ENCODE measurements at places on chromosomes 13 and 19.

DNA sequence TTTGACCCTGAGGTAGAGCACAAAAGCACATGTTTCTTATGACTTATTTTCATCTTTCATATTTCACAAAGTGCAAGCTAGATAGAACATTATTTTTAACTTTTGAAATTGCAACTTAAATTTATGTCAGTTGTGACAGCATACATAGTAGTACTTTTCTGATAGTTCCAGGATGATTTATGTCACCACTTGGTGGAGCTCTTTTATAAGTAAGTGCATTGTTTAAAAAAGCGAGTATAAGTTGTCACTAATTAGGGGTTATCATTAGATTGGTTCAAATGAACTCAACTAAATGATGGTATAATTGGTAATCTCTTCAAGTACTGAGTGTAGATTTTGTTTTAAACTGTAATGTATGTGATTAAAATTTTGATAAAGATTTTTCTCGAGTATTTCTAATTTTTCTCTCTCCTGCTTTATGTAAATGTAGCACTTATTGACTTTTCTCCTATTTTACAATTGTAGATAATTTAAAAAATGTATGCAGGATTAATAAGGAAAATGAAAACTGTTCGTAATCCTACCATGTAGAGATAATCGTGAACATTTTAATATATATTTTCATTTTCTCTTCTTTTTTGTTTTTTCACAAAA is 31.1 kb downstream of the RB1 start:
- no peaks in the 10 kb centered on the region for H3K4me1 ChIP-seq
- no peak overlapping the region for H3K4me3 ChIP-seq
- DNase-seq = no peak
- no peaks in the 10 kb centered on the region for H3K36me3 ChIP-seq
- H3K27me3 ChIP-seq = no peaks in the 10 kb centered on the region

DNA sequence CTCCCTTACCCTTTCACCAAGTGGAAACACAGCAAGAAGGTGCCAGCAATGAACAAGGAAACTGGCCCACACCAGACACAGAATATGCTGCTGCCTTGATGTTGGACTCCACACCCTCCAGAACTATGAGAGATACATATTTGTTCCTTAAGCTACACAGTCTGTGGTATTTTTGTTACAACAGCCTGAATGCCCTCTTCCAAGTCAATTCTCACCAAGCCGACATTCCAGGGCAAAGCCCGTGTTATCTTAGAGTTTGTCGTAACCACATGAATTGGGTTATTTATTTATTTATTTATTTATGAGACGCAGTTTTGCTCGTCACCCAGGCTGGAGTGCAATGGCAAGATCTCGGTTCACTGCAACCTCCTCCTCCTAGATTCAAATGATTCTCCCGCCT is 14.9 kb downstream of the FGF21 start:
- H3K27me3 ChIP-seq = peaks cover 36% of the 10 kb centered on the region
- H3K4me3 ChIP-seq = no peak overlapping the region
- H3K27ac ChIP-seq = no peak overlapping the region
- DNase-seq = no peak
- no peaks in the 10 kb centered on the region for H3K4me1 ChIP-seq
- no peaks in the 10 kb centered on the region for H3K36me3 ChIP-seq

DNA sequence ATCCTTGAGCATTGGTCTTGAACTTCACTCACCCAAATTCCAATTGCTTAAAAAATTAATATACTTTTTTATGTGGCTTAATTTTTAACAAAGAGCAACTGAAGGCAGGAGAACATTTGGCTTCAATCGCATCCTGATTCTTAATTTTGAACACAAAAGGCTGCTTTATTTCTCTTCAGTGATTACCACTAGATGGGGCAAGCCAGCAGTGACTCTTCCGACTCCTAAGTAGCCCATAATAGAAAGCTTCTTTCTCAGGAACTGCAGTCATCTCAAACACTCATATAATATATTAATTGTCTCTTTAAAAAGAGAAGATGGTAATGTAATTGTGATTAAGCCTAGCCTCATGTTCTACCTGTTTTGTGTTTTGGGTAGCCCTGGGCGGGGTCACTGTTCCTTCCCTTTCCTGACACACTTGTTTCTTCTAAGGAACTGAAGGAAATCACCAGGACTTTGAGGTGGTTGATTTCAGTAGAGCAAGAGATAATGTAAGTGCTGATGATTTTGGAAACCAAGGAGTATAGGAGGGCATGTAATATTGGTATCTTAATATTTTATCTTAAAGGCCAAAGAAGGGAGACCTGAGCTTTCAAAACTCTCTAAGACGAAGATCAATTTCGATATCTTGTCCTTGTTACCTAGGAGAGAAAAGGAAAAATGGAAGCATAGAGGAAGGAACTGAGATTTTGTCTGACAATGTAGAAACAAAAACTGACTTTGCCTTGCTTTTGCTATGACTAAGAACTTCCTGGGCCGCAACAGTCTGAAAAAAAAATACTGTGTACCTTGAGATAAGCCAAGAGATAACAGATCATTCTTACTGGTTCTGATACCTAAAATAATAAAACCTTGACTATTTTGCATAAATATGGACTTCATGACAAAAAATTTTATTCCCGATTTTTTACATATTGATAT is 73.1 kb downstream of the TNFSF13B start:
- peak overlapping the region; percentile 65 for H3K27ac ChIP-seq
- H3K4me1 ChIP-seq = no peaks in the 10 kb centered on the region
- no peak for DNase-seq
- H3K27me3 ChIP-seq = no peaks in the 10 kb centered on the region
- H3K36me3 ChIP-seq = no peaks in the 10 kb centered on the region

GRCh38 chr19:42279902-42280814 is 11.1 kb downstream of the CIC start:
- H3K4me3 ChIP-seq = peak overlapping the region; percentile 60
- peak overlapping the region; percentile 95 for H3K27ac ChIP-seq
- DNase-seq = peak; percentile 81
- no peaks in the 10 kb centered on the region for H3K27me3 ChIP-seq
- peaks cover 30% of the 10 kb centered on the region for H3K4me1 ChIP-seq
- H3K36me3 ChIP-seq = peaks cover 2% of the 10 kb centered on the region

DNA sequence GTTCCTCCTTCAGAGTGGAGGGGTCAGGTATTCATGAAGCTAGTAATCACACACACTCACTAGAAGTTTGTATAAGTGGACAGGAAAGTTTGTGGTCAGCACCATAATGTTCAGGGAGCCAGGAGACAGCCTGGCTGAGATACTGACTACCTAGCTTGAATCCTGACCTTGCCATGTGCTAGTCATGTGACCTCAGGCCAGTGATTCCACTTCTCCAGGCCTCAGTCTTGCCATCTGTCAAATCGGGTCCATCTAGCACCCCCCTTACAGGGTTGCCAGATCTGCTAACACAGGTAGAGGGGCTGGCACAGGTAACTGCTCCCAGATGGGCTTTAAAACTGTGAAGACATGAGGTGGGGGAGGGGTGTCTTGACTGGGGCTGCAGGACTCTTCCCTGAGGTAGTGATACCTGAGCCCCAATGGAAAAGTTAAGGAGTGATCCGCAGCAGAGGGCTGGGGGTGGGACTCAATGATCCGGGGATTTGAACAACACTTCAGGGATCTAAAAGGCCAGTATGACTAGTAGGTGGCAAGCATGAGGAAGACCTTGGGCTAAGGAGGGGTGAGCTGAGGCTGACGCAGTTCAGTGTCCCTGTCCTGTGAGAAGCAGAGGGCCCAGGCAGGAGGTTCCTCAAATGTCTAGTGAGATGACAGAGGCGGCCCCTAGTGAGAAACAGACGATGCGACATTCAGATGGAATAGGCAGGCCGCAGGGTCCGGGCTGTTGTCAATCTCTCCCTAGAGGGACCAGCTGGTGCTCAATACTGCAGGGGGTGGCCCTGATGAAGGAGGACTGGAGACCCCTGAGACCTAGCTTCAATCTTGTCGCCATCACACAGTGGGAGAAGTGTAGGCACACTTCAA is 8.5 kb downstream of the ACTMAP start:
- peaks cover 17% of the 10 kb centered on the region for H3K36me3 ChIP-seq
- H3K4me1 ChIP-seq = no peaks in the 10 kb centered on the region

GRCh38 chr13:96426167-96426566 is 336.3 kb downstream of the HS6ST3 start:
- no peak overlapping the region for H3K4me3 ChIP-seq
- DNase-seq = no peak
- H3K4me1 ChIP-seq = no peaks in the 10 kb centered on the region
- no peaks in the 10 kb centered on the region for H3K27me3 ChIP-seq
- no peaks in the 10 kb centered on the region for H3K36me3 ChIP-seq
- no peak overlapping the region for H3K27ac ChIP-seq

GRCh38 chr19:1073063-1073955 is 6.3 kb downstream of the ARHGAP45 start:
- no peak overlapping the region for H3K4me3 ChIP-seq
- no peak for DNase-seq
- peaks cover 95% of the 10 kb centered on the region for H3K4me1 ChIP-seq
- no peaks in the 10 kb centered on the region for H3K27me3 ChIP-seq
- peak overlapping the region; percentile 19 for H3K27ac ChIP-seq

- no peak overlapping the region for H3K4me3 ChIP-seq
- no peak overlapping the region for H3K27ac ChIP-seq
- H3K27me3 ChIP-seq = peaks cover 3% of the 10 kb centered on the region
- no peak for DNase-seq
These were observed 11.6 kb upstream of the FPR3 start for GRCh38 chr19:51783372-51783771.

DNA sequence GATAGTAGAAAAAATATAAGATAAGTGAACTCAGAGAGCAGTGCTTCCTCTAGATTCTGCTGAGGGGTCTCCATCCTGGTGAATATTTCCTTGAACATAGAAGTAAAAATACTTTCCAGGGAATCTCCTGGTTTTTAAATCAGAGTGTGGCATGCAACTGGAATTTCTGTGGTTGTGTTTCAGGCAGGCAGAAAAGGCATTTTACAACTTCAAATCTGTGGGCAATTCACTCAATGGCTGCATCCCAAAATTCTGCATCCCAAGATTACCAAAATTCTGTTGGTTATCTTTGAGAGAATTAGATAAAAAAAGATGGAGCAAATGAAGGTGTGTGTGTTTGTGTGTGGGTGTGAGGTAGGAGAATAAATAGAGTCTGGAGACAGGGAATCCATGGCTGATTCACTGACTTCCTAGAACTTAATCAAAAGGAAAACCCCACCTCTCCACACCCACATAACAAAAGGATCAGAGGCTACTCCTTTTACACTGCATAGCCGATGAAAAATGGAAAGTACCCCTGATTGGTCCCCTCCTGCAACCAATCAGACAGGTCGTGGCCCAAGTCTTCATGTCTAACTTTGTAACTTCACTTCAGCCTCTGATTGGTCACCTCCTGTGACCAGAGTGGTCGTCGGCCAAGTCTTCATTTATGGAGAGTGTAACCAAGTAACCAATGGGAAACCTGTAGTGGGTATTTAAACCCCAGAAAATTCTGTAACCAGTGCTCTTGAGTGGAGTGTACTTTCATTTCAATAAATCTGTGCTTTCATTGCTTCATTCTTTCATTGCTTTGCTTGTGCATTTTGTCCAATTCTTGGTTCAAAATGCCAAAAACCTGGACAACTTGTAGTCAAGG is 112.8 kb downstream of the DLEU7 start:
- H3K27me3 ChIP-seq = no peaks in the 10 kb centered on the region
- H3K4me1 ChIP-seq = no peaks in the 10 kb centered on the region
- no peak overlapping the region for H3K4me3 ChIP-seq
- DNase-seq = no peak

GRCh38 chr13:60328073-60328472 is 68.9 kb upstream of the TDRD3 start:
- H3K4me1 ChIP-seq = no peaks in the 10 kb centered on the region
- H3K27ac ChIP-seq = no peak overlapping the region
- no peaks in the 10 kb centered on the region for H3K36me3 ChIP-seq
- H3K4me3 ChIP-seq = no peak overlapping the region
- H3K27me3 ChIP-seq = no peaks in the 10 kb centered on the region

DNA sequence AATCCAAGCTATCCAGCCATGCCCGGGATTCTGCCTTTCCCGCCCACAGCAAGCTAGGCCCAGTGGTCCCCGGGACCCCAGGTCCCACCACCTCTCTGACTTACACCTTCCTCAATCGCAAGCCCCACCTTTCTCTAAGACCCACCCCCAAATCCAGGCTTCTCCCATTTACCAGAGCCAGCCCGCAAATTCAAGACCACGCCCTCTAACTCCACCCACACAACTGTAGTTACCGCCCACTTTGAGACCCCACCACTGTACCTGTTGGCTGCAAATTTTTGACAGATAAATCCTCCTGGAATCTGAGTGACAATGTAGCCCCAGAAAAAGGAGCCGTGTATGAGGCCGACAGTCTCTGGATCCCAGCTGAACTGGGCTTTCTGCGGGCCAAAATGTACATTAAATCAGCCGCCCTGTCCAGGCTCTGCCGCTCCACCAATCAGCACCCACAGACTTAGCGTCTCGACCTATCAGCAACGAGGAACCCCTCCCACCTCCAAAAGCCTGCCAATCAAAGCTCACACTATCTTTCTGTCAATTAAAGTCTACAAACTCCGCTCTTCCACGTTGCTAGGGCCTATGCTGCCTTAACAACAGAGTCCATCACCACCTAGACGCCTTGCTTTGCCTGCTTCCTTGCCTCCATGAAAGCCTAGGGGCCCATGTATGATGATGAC is 6.3 kb downstream of the SLC17A7 start:
- no peak overlapping the region for H3K4me3 ChIP-seq
- DNase-seq = no peak
- H3K4me1 ChIP-seq = peaks cover 46% of the 10 kb centered on the region
- peaks cover 19% of the 10 kb centered on the region for H3K27me3 ChIP-seq
- H3K27ac ChIP-seq = no peak overlapping the region

DNA sequence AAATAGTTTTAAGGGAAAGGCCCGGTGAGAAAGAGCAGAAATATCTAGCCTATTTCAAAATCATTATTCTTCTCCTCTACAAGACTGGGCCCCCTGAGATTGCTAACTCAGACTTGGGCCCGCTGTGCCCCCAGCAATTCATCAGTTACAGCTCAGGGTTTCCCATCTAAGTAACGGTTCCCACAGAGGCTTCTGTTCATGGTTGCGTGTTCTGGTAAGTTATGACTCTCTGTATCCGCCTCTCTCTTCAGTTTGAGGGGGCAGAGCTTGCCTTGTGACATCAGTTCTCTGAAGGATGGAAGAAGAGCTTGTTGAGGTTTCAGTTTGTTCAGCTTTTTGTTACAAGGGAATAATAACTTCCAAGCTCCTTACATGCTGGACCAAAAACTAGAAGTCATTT is 11.6 kb downstream of the ZNF57 start:
- no peak overlapping the region for H3K27ac ChIP-seq
- DNase-seq = no peak
- no peaks in the 10 kb centered on the region for H3K27me3 ChIP-seq
- H3K4me1 ChIP-seq = no peaks in the 10 kb centered on the region

DNA sequence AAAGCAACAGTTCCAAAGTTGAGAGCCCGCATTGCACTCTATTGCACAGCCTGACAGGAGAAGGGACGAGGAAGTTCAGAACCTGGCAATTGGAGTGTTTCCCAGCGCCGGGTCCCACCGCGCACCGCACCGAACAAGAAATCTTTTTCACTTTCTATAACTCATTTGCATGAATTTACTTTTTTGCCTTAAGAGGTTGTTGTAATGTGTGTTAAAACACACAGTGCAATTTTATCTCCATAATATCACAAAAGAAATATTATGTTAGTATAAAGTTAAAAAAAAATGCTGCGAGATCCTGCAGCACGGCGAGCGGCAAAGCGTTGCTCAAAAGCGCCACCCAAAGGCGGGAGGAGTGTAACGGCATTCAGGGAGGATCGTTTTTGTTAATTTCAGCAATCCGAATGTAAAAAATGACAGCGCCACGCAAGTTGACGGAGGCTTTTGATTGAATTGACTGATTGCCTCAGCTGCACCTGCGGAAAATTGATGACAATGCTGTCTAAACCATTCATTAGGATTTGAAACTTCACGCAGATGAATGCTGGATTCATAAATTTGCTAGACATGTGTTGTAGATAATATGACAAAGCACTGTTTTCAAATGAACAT is 303.6 kb upstream of the ZNF507 start:
- peaks cover 24% of the 10 kb centered on the region for H3K27me3 ChIP-seq
- H3K4me1 ChIP-seq = no peaks in the 10 kb centered on the region

All from T-cell (primary cell).